ENCODE measurements at places on chromosomes 6 and 20.

DNA sequence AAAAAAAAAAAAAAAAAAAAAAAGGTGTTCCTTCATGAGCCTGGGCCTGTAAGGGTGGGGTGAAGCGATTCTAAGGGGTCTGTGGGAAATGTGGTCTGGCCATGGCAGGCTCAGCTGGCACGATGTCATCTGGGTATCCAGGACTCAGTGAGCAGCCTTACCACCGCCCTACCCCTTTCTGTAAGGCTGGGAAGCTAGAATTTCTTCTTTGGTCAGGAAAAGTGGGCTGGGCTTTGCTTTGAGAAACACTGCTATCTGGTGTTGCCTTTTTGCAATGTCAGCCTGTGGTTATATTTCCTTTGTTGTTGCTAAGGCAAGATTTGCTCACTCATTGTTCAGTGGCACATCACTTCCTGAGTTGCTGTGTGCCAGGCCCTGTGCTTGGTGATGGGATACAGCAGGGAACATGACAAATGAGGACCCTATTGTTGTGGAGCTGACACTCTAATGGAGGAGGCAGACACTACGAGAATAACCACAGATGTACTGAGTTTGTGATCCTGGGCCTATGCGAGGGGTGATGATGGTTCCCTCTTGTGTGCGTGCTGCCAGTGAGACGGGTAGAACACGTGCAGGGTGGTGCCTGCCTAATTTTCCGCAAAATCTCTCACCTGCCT is 45.9 kb upstream of the ZNFX1 start:
- DNase-seq = peak; percentile 74

DNA sequence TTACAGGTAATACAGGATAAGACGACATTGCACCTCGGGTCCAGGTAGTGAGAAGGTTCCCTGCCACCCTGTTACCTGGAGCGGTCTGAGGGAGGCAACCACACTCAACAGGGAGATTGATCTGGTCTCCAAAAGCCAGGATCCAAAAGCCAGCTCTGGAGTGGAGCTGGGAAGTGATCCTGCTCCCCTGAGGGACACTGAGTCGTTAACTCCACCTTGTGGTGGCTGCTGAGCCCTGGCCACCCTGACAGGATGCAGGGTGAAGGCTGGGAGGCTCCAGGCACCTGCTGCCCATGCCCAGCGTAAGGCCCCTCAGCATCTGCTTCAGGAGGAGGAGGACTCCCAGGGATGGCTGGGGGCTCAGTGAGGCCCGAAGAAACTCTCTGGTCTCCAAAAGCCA is 38.7 kb upstream of the SLC22A2 start:
- DNase-seq = no peak

DNA sequence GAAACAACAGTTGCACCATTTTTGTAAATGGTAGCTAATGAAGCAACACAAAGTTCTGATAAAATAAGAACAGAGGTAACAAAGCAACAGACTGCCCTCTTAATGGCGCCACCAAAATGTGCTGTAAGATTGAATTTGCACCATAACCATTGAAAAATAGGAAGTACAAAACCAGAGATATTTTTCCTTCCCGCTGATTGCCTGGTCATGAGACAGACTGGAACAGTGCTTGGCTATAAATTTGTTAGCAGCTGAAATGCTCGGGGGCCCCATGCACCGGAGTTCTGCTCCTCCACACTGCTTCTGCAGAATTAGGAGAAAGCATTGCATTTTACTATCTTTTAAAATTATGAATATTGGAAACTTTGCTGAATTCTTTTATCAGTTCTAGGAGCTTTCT is 164.4 kb upstream of the QKI start:
- DNase-seq = no peak

DNA sequence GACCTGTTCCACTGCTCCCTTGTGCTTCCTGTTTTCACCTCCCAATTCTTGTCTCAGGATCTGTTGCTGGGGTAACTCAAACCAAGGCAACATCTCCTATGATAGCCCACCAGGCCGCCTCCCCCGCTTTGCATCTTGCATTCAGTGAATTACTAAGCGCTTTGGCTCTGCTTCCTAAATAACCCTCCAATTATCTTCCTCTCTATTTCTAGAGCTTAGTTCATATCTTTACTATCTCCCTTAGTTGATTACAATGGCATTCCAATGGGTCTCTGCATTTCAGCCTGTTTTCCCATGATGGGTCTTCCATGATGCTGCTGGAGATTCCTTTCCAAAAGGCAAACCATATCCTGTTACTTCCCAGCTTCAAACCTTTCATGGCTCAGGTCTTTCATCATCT is 117.2 kb upstream of the FERMT1 start:
- no peak for DNase-seq

DNA sequence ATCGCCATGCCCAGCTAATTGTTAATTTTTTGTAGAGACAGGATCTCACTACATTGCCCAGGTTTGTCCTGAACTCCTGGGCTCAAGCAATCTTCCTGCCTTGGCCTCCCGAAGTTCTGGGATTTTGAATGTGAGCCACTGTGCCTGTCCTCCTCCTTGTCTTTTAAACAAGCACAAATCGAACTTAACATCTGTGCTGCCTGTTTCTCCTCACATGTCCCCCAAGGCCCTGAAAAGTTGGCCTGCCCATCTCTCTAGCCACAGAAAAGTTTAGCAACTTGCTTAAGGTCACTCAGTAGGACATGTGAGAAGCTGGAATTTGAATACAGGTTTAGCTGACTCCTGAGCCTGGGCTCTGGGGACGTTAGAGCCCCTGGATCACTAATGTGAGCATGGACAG is 115.7 kb upstream of the KCNG1 start:
- DNase-seq = no peak

GRCh38 chr6:125481056-125481455 is 179.3 kb upstream of the HDDC2 start:
- DNase-seq = peak; percentile 44

GRCh38 chr6:123062670-123063069 is 66.6 kb downstream of the CLVS2 start:
- DNase-seq = no peak

GRCh38 chr6:25332655-25333071 is 53.5 kb downstream of the CARMIL1 start:
- DNase-seq = no peak

- peak; percentile 91 for DNase-seq
Observed at GRCh38 chr20:52230409-52230808, 38.8 kb upstream of the ZFP64 start.

- no peak for DNase-seq
Observed at GRCh38 chr20:13718171-13718570, 66.5 kb downstream of the ESF1 start.

DNA sequence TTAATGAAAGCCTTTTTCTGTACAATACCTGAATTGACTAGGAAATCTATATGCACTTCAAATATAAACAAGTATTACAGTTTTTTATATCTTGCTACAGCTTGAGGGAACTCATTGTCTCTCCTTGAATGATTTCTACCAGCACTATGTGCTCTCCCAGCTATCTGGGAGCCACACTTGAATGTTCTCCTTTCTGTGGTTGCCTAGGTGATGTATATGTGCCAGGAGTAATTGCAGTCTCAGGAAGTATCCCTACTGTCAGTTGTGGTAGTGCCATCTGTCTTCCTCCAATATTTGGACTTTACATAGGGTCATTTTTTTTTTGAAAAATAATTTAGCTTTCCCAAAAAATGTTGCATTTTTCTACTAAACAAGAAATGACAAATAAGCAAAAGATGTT is 288.0 kb upstream of the PLCB4 start:
- no peak for DNase-seq

- DNase-seq = no peak
Observed at GRCh38 chr20:18414140-18414539, 52.7 kb downstream of the DZANK1 start.

DNA sequence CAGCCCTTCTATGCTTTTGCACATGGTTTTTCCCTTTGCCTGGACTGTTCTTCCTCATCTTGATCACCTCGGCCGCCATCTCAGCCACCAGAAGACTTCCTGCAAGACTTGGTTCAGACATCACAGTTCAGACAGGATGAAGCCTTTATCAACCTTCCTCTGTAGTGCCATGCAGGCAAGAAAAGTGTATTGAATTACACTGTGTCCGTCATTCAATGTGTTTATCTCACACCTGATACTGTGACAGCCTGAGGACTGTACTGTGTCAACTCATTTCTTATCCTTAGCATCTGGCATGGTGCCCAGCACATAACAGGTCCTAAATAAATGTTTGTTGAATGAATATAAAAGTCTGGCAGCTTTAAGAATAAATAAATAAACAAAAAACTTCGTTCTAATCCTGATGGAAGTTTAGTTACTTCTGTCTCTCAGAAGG is 133.3 kb upstream of the MAN1A1 start:
- DNase-seq = no peak

- peak; percentile 23 for DNase-seq
Observed at GRCh38 chr6:30447237-30447636, 42.1 kb upstream of the HLA-E start.

- no peak for DNase-seq
Observed at GRCh38 chr6:43956478-43956877, 170.8 kb downstream of the MRPL14 start.

GRCh38 chr20:11807054-11808048 is 110.3 kb upstream of the BTBD3 start:
- peak; percentile 94 for DNase-seq

GRCh38 chr6:114390176-114390575 is 47.4 kb upstream of the HS3ST5 start:
- DNase-seq = peak; percentile 2

DNA sequence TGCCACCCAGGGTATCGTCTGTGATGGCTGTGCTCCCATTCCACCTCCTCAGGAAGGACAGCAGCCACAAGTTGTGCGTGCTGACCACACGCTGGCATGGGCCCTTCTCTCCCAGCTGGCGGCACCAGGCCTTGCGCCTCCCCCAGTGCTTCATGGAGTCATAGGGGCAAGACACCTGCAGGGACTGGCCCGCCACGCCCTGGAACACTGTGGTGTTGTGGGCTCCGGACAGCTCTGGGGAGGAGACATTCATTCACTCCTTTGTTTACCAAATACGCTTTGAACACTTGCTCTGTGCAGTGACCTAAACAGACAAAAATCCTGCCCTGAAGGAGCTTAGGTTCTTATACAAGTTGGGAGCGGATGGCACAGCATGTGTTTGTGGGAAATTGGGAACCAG is 1.5 kb downstream of the TREM2 start:
- no peak for DNase-seq

DNA sequence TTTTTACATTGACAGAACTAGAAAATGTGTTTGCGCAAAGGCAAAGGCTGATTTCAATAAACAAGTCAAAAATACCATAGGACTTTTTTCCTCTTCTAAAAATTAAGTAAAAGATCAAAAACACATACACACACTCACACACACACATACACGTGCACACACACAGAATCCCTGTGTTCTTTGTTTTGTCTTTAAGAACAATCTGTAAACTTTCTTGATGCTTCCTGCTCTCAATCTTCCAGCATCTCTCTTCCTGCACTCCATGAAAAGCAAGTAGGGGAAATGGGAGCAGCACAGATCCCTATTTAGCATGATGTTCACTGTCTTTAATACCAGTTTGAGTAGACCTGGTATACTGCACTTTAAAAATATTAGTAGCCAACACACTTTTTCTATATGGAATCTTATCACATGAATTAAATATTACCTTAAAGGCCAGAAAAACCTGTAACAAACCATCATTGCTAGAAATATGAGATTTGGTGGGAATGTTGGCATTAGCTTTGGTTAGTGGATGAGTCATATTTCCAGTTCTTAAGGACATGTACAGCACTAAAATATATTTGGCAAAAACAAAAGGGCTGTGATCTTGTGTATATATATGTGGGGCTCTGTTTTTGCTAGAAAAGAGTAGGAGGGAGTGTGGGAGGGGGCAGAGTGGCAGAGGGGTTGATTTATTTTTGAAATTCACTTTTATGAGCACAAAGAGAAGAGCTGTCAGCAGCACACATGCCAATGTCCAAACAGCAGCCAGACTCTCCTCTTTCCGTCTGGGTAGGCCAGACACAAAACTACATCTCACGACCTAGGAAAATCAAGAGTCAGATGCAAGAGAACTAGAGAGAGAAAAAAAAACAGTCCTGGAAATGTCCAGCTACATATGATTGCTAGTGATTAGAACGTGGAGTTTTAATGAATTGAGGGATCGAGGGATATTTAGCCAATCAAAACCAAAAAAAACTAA is 4.6 kb downstream of the PTPRK start:
- peak; percentile 54 for DNase-seq

- DNase-seq = no peak
Observed at GRCh38 chr6:143784316-143784715, 58.8 kb upstream of the LTV1 start.

GRCh38 chr20:51542033-51542570 is 417 bp downstream of the NFATC2 start:
- no peak for DNase-seq

DNA sequence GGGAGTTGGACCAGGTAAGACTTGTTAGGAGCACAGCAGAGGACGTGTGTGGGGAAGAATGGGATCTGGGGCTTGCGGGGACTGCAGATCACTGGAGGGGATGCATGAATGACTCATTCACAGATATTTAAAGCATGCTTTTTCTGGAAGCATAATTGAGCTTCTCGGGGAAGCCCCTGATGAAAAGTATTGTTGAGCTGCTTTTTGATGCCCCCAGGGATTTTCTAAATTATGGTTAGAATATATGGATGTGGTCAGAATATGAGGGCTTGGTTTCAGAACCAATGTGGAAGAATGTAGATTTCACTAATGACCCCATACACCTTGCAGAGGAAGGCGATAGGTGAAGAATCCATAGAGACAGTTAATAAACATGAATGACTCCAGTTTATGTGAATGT is 36.1 kb downstream of the GMPR start:
- peak; percentile 61 for DNase-seq

DNA sequence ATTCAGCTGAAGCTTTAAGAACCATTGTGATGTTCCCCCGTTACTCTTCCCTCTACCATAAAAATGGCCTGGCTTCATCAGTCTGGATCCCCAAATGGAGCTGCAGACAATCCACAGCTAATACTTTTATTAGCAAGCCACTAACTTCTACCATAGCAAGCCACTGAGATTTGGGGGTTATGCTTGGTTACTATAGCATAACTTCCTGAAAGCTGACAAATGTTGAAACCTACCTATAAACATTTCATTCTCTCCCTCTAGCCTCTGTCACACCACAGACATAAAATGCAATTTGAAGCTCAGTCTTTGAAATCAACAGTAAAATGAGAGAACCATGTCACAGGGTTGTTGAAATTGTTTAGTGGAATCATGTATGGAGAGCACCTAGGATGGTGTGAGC is 3.0 kb upstream of the HTR1E start:
- no peak for DNase-seq

GRCh38 chr6:49531774-49532569 is 18.5 kb upstream of the C6orf141 start:
- peak; percentile 62 for DNase-seq

GRCh38 chr6:36605560-36606391 is 11.6 kb downstream of the SRSF3 start:
- DNase-seq = peak; percentile 26
